Jurkat, Clone E6-1 (cell line): ENCODE measurements at places on chromosomes 2 and 18.

DNA sequence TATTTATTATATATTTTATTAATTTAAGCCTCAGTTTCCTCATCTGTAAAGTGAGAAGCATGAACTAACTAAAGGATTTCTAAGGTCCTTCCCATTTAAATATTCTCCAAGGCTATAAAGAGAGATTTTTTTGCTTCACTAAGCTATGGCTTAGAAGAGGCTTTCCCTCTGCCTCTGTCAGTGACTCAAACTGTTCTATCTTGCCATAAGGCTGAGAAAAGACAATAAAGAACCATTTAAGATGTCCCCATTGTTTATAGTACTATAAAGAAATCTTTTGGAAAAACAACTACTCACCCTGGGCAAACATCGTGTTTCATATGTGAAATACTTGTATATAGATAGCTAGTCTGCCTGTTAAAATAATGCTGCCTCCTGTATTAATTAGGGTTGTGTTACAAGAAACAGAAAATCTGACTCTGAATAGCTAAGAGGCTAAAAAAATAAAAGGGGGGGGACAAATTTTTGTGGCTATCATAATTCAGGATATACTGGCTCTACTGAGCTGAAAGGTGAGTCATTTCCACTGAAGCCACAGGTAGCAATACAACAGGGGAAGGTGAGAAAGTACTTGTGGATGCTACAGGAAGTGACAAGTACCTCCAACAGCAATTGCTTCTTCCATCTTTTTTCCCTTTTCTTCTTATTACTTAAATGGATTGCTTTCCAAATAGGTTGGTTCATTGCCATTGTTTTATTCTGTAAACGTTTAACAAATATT lies 25.4 kb downstream of the EPHA4 start:
- DNase-seq, result no peak

DNA sequence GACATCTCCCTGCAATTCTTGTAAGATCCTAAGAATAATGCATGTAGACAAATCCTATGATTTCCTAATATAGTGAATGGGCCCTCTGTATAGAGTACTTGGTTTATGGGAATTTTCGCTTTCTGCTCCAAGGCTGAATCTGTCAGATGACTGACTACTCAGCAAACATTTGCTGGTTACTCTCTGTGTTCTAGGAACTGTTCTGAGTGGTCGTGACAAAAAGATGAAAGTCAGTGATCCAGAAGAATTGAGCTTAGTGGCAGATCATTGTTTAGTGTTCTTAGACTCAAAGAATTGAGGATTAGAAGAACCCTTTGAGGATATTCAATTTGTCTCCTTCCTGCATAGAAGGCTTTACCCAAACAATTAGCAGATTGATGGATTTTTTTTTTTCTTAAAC lies 10.0 kb downstream of the XRCC5 start:
- no peak for DNase-seq

- no peak for DNase-seq
Observed at GRCh38 chr2:40357667-40358066, 94.2 kb downstream of the SLC8A1 start.

DNA sequence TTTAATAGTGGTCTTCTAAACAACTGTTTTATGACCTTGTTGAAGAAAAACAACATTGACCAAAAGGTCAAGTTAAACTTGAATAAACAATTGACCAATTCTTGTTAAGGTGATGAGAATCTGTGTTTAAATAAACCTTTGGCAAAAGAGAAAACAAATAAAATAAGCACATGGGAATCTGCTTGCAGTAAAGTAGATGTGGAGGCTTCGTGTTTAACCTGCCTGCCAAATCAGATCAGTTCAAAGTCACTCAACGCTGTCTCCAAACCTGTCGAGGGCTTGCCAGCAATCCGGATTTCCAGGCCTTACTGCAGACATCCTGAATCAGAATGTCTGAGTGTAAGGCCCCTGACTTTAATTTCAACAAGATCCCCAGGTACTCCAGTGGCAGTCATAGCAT lies 55.1 kb upstream of the AQP4 start:
- DNase-seq, result no peak

DNA sequence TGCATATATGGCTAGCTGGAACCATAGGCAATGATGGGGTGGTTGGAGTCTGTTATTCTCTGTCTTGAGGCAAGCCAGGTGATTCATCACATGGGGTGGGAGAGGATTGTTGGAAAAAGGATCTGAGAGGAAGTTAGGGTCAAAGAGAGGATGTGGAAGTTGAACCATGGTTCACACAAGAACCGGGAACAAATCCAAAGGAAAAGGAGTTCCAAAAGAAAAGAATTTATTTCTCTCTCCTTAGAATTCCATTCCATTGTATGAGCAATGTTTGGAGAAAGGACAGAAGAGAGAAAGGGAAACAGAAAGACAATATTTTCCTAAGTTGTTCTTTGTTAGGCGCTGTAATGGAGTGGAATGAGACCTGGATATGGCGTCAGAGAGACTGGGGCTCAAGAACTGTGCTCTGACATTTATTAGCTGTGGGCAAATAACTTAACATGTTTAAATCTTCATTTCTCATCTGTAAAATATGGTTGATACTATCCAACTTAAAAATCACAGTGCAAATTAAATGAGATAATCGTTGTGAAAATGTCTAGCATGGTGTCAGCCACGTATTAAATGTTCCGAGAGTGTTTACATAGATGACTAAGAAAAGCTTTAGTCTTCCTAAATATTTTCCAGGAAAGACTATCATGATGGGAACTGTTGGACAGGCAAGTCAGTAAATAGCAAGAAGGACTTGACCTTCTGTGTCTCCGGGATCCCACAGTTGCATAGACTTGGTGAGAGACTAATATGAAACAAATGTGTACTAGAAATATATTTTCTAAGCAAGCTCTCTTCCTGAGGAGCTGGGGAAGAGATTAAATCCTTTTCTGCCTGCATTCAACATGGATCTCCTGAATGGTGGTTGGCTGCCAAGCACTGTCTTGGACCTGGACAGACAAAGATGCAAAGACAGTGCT lies 71.4 kb downstream of the TRIB2 start:
- no peak for DNase-seq

DNA sequence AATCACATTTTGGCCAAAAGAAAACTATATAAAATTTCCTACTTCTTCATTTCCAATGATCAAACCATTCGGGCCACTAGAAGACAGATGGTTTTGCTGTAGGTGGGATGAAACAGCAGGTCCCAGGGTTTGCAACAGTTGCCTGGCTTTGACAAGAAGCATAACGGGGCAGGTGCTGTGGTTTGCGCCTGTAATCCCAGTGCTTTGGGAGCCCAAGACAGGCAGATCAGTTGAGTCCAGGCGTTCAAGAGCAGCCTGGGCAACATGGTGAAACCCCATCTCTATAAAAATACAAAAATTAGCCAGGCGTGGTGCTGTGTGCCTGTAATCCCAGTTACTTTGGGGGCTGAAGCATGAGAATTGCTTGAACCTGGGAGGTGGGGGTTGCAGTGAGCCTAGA lies 81.4 kb upstream of the XPO1 start:
- DNase-seq, result no peak

DNA sequence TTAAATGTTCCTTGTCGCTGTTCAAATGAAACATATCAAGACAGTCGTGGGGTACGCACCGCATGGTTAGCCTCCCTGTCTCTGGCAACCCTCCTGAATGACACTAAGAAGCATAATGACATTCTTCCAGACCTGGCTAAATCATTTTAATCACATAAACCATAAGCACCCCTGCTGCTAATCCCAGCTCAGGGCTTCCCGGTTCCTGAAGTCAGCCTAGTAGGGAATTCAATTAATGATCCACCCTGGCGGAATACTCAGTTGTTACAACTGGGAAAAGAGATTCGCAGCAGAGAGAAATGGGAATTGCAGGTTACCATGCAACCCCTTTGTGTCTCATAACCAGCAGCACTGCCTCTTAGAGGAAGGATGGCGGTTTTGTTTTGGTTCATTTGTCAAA lies 200.8 kb upstream of the AGAP1 start:
- DNase-seq, result no peak

DNA sequence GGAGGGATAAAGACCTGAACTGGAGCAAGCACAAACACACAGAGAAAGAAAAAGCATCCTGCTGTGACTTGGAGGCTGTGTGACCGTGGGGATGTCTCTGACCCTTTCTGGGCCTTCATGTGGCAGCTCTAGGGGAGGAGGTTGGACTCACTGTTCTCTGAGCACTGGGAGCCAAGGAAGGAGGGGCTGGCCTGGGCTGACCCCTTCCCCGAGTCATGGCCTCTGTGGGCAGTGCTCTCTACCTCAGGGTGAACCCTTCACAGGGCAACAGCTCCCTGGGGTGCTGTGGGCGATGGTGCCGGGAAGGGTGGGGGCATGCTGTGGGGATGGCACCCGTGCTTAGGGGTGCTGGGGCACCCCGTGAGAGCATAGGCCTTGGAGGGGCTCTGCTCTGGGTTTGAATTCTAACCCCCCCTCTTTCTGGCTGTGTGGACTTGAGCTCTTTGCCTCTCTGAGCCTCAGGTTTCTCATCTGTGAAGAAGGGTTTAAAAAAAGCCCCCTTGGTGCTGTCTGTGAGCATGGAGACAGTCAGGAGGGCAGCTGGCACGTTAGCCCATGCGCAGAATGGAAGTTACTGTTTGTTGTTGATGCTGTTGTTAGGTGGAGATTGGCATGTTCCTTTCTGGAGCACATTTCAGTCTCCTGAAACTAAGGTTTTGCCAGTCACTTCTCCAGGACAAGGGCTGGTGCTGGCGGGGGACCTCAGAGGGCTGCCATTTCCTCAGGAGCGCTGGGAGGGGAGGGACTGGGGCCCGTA lies 700 bp downstream of the TOGARAM2 start:
- DNase-seq, result no peak

- DNase-seq, result peak; percentile 97
Observed at GRCh38 chr2:117481608-117482007, 332.9 kb upstream of the DDX18 start.

DNA sequence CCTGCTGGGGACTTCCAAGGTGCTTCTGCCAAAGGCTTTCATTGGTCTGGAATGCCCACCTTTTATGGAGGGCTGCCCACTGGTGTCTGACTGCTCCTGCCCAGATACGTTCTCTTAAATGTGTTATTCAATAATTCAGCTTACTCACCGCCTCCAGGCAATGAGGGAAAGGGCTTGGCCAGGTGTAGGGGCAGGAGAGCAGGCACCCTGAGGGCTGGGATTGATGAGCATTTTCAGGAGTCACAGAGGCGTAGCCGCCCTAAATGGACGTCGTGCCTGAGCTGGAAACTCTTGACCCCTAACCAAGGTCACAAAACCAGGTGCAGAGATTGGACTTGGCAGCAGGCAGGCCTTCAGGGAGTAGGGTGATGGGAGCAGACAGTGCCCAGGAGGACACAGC lies 26.8 kb downstream of the MAL start:
- DNase-seq, result no peak

DNA sequence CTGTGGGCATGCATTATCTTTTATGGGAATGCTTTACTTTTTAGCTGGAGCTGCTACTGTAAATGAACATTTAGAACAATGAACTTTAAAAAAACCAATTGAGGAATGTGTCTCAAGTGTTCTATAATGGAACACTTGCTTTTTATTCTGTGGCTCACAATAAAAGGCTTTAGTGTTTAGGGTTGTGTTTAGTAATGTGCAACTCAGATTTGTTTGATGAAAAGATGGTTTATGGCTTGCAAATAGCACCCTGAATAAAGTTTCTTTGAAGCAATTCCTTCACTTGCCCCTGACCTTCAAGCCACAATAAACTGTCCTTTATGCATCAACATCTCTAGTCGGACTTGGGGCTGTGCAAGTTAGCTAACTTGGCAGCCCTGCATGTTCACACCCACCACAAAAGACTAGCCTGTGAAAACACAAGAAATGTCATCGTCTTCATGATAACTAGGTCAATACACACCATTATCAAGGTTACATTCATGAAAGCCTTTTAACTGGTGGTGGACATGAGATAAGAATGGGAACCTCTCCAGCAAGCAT lies 98.7 kb downstream of the MYO1B start:
- no peak for DNase-seq
